ENCODE measurements at places on chromosomes 5 and 9.

GRCh38 chr5:128099944-128100343, 16.4 kb downstream of the SLC12A2 start:
- DNase-seq, result no peak

GRCh38 chr5:164235300-164235891, 730.0 kb downstream of the MAT2B start:
- no peak for DNase-seq

GRCh38 chr9:126157423-126157822, 169.2 kb upstream of the MVB12B start:
- DNase-seq, result no peak

GRCh38 chr9:121620777-121621449, 30.5 kb upstream of the DAB2IP start:
- DNase-seq, result no peak

DNA sequence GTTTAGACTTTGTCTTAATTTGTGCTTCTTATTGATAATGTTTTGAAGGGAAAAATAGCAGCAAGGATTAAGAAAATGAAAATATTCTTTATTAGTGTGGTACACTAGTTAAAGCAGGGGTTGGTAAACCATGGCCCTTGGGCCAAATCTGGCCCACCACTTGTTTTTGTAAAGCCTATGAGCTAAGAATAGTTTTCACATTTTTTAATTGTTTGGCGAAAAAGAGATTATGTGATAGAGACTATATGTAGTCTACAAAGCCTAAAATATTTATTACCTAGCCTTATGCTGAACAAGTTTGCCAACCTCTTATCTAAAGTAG, 57.2 kb downstream of the KCNN2 start:
- no peak for DNase-seq

- no peak for DNase-seq
Observed at GRCh38 chr5:58394339-58394738, 65.5 kb downstream of the PLK2 start.

DNA sequence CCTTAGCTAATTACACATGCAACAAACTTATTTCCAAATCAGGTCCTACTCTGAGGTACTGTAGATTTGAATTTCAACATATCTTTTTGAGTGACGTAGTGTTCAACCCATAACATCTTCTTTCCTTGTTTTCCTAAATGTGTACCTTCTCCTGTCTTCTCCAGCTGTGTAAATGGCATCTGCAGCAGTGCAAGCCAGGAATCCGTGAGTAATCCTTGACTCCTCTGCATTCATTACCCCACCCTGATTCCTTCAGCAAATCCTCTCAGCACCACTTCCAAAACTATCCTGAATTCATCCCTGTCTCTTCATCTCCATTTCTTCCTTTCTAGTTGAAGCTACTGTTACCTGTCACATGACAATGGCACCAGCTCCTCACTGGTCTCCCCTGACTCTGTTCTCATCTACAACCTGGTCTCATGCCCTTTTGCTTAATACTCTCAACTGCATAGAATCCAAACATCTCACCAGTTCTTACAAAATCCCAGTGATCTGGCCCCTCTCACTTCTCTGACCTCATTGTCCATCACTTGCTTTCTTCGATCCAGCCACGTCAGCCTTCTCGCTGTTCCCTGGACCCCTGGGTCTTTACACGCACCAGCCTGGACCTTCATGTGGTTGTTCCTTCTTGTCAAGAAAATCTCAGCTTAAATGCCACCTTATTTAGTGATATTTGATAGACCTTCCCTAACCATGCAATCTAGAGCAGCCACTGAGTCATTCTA, 14.6 kb upstream of the TRAF1 start:
- no peak for DNase-seq

GRCh38 chr5:158147227-158147626, 288.3 kb upstream of the CLINT1 start:
- no peak for DNase-seq

DNA sequence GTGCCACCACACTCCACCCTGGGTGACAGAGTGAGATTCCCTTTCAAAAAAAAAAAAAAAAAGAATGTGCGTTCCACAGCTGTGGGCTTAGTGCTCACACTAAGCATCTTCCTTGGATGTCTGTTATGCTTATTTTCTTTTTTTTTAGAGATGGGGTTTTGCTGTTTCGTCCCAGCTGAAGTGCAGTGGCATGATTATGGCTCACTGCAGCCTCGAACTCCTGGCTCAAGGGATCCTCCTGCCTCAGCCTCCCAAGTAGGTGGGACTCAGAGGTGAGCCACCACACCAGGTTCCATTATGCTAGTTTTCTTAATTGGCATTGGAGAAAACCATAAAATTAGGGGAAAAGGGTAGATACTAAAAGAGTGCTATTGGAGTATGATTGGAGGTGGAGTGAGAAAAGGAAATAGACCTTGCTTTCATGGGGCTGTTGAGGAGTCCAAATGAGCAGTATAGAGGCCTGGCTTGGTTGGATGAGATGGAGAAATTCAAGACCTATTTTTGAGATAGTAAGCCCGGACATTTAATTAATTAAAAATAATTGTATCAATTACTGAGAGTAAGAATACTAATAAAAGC, 978 bp upstream of the BRD3OS start:
- DNase-seq, result no peak

DNA sequence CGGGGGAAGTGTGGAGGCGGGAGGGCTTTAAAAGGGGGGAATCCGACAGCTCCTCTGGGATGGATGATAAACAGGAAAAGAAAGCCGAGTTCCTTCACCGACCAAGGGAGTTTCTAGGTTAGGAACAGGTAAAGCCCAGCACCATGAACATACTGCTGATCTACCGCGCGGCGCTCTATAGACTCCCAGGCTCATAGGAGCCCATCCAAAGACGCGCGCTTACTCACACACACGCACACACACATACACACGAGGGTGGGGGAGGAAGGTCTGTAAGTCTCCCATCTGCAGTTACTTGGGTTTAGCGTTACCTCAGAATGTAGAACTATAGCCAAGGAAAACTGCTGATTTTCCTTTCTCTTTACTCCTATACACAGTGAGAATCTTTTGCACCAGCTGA, 2.6 kb upstream of the GABRB2 start:
- DNase-seq, result peak; percentile 44

DNA sequence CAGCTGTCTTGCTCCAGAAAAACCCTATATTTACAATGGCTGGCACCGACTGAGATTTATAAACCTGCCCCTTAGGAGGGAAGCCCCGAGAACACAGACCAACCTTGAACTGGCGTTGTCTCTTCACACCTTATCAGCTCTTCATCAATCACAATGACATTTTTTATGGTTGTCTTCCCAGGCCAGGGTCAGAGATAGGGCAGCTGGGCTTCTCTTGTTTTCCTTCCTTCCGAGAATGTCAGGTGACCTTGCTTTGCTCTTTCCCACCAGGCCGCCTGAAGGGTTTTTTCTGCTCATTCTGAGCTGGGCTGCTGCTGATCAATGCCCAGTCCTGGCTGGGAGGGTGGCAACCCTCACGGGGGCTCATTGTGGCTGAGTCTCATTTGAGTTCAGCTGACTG, 619.1 kb downstream of the CCDC171 start:
- DNase-seq, result no peak

DNA sequence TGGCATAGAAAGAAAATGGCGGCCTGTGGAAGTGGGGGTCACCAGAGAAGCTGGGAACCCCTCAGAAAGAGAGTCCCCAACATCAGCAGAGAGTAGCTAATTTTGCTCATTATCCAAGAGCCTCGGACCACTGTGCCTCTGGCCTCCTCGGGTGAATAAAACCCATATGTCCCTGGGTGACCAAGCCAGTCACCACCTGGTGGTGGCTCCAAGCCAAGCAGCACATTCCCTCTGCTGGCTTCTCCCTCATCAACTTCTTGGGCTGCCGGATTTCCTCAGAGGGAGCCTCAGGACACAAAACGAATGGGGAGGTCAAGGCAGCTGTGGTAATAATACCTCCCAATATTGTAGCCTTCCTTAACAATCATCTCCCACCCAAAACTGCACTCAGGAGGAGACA, 242.5 kb downstream of the NFIB start:
- DNase-seq, result no peak

DNA sequence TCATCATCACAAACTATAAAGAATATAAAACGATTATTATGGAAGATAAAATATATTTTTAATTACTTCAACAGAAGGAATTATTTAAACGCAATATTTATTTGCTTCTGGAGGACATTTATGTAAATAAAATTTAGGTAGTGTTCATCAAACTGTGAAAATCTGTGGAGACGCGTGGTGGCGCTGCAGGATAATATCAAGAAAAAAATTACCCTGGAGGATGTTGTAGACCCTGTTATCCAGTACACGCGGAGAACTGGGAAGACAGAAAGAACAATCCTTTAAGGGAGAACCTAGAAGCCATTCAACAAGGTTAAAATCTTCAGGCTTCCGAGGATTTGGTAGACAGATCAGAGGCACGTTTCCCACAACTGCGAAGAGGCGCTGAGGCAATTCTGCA, at the start of gene PCDHB12:
TSS of gene PCDHB12 (plus strand) at position 242 of the 400 bp plus-strand sequence. CDS start 189 bp downstream, outside the sequence.
- no peak for DNase-seq

GRCh38 chr9:93525476-93525875, 50.9 kb upstream of the PHF2 start:
- no peak for DNase-seq

DNA sequence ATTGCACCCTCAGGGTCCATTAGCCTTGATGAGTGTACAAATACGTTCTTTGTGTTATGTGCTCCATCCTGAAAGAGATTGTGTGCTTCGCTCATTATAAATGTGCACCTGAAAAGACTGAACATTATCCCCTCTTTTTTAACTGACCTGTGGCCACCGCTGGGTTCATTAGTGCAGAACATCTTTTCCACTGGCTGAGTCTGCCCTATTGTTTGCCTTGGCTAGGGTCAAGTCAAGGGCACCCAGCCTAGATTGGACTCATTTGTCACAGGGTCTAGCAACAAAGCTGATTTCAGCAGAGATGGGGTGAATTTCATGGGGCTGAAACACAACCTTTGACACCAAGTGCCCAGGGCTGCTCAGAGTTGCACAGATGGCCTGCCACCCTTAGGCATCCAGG, 764.1 kb upstream of the ARRDC3 start:
- no peak for DNase-seq

DNA sequence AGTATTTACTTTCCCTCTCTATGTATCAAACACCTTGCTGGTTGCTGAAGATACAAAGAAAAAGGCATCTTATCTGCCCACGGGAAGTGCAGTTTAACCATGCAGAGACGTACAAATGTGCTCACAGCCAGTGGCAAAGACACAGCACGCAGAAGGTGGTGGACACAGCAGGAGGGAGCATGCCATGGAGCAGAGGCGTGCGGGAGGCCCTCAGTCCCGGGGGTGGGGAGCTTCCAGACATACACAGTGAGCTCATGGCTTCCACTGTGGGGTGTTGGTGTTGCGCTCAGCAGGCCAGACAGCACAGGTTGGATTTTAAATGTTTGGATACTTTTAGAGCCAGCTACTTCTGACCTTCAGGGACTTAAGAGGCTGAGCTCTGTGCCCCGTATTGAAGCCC, 8.8 kb upstream of the BARX1 start:
- DNase-seq, result no peak

- DNase-seq, result peak; percentile 65
Observed at GRCh38 chr5:35202319-35203111, 27.8 kb downstream of the PRLR start.

- no peak for DNase-seq
Observed at GRCh38 chr5:124089578-124089977, 577.6 kb downstream of the CSNK1G3 start.

- DNase-seq, result peak; percentile 82
Observed at GRCh38 chr9:75083188-75083970, 4.6 kb downstream of the NMRK1 start.

GRCh38 chr5:30768056-30768690, 425.3 kb upstream of the CDH6 start:
- DNase-seq, result no peak

- peak; percentile 11 for DNase-seq
Observed at GRCh38 chr9:3931996-3932906, 367.6 kb downstream of the GLIS3 start.

DNA sequence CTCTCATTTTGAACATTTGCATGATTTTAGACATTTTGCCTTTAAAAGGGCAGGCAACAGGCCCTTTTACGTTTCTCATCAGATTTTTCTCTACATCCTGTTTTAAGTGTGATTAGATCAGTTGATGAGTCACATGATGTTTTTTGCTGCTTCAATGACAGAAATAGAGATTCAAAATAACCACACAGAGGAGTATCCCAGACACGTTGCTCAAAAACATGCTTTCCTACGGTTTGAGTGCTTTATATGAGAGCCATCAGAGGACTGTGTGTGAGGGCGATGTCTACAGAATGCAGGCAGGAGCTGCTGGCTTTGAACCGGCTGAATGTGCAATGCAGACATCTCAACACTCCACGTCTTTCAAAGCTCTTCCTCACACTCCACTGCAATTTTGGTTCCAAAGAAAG, 42.1 kb downstream of the OTULIN start:
- DNase-seq, result no peak

- DNase-seq, result no peak
Observed at GRCh38 chr9:104780796-104781395, 17.0 kb downstream of the NIPSNAP3B start.

- no peak for DNase-seq
Observed at GRCh38 chr9:16082796-16083195, 530.0 kb downstream of the CCDC171 start.

DNA sequence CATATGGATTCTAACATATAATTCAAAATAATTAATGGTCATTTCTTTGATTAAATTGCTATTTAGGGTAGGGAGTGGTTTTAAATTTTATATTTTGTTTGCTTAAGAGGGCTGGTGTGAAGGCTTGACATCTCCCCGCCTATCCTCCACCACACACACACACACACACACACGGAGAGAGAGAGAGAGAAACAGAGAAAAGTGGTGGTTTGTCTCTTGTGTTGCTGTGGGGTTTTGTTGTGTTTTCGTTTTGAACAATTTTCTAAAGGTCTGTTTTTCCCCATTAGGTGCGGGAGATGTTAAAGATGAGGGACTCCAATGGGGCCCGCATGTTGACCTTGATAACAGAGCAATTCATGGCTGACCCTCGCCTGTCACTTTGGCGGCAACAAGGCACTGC, 161.9 kb downstream of the ZSWIM6 start:
- DNase-seq, result no peak

DNA sequence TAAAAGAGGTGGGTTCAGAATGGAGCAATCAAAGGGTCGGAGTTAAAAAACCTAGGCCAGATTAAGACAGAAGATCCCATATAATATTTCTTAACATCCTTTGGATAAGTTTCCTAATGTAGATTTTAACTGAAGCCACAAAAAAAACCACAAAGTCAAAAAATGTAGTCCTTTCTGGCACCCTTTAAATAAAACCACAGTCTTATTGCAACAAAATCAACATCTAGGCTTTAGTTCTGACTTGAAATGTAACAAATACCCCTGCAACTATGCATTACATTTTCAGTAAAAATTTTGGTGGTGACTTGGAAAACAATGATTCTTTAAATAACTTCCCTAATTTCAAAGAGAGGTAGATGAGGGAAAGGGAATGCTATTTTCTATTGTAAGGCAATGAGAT, 109.2 kb downstream of the PSAT1 start:
- no peak for DNase-seq

GRCh38 chr9:124478354-124478753, 28.1 kb downstream of the ADGRD2 start:
- DNase-seq, result no peak

GRCh38 chr5:149240354-149240998, 31.2 kb upstream of the AFAP1L1 start:
- no peak for DNase-seq

- peak; percentile 29 for DNase-seq
Observed at GRCh38 chr5:73513996-73514395, 15.8 kb downstream of the BTF3 start.

GRCh38 chr9:127137640-127138360, 15.4 kb upstream of the ANGPTL2 start:
- no peak for DNase-seq

All from small intestine (tissue), 16 donors.